ENCODE measurements at places on chromosomes 5 and 9. TPM values are rescaled to one million over a fixed set of nuclear protein-coding genes. Genes with fewer than 3 reads are reported as not detected.

DNA sequence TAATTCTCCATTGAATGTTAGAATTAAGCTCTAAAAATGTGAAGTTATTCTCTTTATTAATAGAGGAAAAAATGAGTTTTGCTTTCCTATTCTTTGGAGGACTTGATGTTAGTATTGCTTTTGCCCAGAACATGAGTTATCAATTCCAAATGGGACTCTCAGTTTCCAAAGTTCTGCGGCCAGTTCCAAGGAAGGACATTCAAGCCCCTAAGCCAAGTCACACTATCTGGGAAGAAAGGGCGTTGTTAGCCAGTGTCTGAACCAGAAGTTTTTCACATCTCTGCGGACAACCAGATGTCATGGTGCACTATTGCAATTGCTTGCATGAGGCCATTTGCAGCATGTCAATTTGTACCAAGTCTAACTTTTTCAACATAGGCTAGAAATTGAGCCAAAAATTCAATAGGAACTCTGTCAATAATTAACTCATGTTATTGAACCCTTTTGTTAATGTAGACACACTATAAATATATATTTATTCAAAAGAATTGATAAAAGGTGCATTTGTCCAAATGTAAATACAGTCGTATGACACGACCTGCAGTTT lies 183.3 kb upstream of the PIK3R1 start:
- no peak overlapping the region for H3K27ac ChIP-seq
- no peaks in the 10 kb centered on the region for H3K27me3 ChIP-seq
- no peak for DNase-seq
- H3K36me3 ChIP-seq: no peaks in the 10 kb centered on the region
- no peak overlapping the region for H3K4me3 ChIP-seq

- no peaks in the 10 kb centered on the region for H3K27me3 ChIP-seq
- no peaks in the 10 kb centered on the region for H3K36me3 ChIP-seq
- no peak for DNase-seq
- no peak overlapping the region for H3K4me3 ChIP-seq
- no peak overlapping the region for H3K27ac ChIP-seq
Observed at GRCh38 chr9:1460143-1460769, 410.1 kb downstream of the DMRT2 start.

DNA sequence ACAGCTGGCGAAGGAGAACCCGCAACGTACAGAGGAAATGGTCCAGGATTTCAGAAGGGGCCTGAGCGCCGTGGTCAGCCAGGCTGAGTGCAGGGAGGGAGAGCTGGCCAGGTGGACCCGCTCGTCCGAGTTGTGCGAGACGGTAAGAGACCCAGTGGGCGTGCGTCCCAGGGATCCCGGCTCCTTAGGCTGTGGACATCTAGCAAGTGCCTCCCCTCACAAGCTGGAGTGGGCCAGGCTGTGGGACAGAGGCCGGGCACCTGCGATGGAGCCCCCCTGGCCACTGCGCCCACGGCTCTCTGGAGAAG lies 29.5 kb upstream of the LRRC14B start:
- no peaks in the 10 kb centered on the region for H3K36me3 ChIP-seq
- no peak overlapping the region for H3K27ac ChIP-seq
- H3K27me3 ChIP-seq: no peaks in the 10 kb centered on the region
- H3K4me1 ChIP-seq: no peaks in the 10 kb centered on the region
- DNase-seq: no peak

The PCDHGC3 gene
- 29.6 TPM for total RNA-seq

The TMEM232 gene
- total RNA-seq: 4.6 TPM

DNA sequence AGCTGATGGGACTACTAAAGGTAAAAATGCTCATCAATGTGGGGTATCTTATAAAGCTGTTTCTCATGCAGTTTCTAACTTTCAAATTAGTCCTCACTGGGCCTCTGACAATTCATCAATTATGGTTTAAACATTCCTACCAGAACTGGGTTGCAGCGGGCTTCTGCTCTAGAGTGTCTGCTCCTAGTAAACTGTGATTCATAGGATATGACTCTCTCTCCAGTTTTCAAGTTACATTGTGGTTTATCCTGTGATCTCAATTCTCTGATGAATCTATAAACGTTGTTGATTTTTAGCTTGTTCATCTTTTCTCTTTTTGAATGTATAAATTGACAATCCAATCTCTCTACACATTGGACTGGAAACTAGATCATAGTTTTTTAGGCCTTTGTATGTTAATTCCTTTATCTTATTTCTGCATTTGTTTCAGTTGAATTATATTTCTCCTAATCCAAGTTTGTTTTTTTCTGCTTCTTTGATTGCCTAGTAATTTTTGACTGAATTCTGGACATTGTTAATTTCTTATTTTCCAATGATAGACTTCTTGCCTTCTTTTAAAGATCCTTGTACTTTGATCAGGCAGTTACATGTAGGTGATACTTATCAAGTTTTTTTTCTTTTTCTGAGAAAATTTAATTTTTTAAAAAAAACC lies 822.6 kb downstream of the TLE1 start:
- no peaks in the 10 kb centered on the region for H3K27me3 ChIP-seq
- H3K4me1 ChIP-seq: no peaks in the 10 kb centered on the region
- DNase-seq: no peak
- H3K36me3 ChIP-seq: no peaks in the 10 kb centered on the region

GRCh38 chr5:169302491-169303118 lies 1.7 kb upstream of the SLIT3 start:
- H3K27ac ChIP-seq: peak overlapping the region; percentile 87
- H3K27me3 ChIP-seq: no peaks in the 10 kb centered on the region
- peak; percentile 72 for DNase-seq
- peak overlapping the region; percentile 41 for H3K4me3 ChIP-seq

DNA sequence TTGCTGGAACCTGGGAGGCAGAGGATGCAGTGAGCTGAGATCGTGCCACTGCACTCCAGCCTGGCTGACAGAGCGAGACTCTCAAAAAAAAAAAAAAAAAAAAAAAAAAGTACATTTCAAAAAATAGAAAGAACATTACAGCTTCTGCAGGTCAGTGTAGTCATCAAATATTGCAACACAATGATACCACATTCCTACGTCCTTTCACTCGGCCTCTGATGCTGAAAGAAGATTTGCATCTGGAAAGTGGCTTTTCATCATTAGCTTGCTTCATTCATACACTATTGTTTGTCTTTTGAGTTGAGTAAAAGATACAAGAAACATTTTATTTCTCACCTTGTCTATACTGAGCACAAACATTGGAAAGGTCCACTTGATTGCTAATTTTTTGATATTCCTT lies 59.6 kb upstream of the CPLANE1 start:
- no peaks in the 10 kb centered on the region for H3K27me3 ChIP-seq
- peaks cover 8% of the 10 kb centered on the region for H3K36me3 ChIP-seq
- H3K27ac ChIP-seq: no peak overlapping the region
- no peak overlapping the region for H3K4me3 ChIP-seq
- no peak for DNase-seq
- H3K4me1 ChIP-seq: no peaks in the 10 kb centered on the region

Measured in breast epithelium (tissue), 4 donors.